ENCODE measurements at places on chromosomes 16 and 17.

- DNase-seq: no peak
These were observed 58.6 kb upstream of the NUDT7 start for GRCh38 chr16:77663711-77664110.

DNA sequence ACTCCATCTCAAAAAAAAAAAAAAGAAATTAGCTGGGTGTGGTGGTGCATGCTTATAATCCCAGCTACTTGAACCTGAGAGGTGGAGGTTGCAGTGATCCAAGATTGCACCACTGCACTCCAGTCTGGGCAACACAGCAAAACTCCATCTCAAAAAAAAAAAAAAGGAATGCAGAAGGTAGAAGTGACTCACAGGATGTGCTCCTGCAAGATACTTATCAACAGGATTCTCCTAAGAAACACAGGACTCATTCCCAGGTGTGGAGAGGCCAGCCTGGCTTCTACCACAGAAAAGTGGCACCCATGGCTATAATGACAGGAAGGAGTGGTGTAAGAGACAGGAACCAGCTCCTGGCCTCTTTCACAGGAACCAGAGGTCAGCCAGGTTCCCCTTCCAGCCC lies 13.8 kb downstream of the ELMO3 start:
- DNase-seq: peak; percentile 88

- DNase-seq: no peak
These were observed 73.7 kb upstream of the MED9 start for GRCh38 chr17:17403065-17403464.

DNA sequence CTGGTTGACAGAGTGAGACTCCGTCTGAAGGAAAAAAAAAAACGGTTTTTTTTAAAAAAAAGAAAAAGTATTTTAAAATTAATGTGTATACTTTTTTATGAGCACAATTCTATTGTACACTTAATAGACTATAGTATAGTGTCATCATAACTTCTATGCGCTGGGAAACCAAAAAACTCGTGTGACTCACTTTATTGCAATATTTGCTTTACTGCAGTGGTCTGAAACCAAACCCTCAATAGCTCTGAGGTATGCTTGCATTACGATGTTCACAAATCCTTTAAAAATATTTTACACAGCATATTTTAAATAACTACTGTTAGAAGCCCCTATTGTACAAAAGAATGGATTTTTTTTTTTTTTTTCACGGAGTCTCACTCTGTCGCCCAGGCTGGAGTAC lies 12.4 kb upstream of the MAP2K6 start:
- no peak for DNase-seq

- DNase-seq: no peak
These were observed 656.1 kb upstream of the SOX9 start for GRCh38 chr17:71464751-71465150.

GRCh38 chr16:69858191-69859104 lies 92.7 kb upstream of the CLEC18A start:
- no peak for DNase-seq

- no peak for DNase-seq
These were observed 38.4 kb downstream of the ABAT start for GRCh38 chr16:8712589-8713361.

DNA sequence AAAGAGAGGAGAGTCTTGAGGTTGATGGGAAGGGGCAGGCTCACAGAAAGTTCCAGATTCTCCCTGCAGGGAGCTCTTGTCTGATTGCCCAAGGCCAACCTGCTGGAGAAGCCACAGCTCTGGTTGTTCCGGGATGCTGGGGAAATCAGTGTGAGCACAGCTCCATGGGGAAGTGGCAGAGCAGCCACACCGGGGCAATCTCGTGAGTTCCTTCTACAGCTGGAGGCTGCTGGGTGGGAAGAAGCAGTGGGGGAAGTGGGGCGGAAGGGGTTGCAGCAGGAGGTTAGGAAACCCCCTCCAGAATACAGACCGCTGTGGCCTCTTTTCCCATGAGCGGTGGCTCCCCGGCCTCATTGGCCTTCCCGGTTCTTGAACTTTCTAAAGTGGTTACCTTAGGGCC lies 34.0 kb downstream of the KIAA0513 start:
- DNase-seq: no peak

GRCh38 chr17:22694362-22695227 lies 1002.3 kb downstream of the KCNJ18 start:
- DNase-seq: no peak

DNA sequence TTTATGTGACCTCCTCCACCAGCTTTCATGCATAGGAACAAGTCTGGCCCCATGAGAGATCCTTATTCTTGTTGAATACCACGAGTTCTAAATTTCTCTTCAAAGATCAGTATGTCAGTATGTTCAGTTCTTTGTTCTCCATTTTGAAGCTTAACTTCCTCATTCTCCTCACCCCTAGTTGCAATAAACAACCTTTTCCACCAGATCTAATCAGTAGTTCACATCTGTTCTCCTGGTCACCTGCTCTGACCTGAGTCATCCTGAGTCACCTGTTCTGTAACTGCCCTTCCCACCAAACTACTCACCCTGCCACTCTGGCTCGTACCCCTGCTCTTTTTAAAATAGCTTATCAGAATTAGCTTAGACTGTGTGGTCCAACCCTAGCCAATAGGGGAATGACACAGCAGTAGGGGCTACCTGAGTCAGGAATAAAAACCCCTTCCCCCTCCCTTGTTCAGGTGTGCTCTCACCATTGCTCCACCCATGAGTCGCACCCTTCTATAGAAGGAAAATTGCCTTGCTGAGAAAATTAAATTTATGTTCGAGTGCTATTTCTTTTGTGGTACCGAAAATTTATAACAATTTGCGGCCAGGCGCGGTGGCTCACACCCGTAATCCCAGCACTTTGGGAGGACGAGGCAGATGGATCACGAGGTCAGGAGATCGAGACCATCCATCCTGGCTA lies 94.6 kb downstream of the EMP2 start:
- peak; percentile 32 for DNase-seq

DNA sequence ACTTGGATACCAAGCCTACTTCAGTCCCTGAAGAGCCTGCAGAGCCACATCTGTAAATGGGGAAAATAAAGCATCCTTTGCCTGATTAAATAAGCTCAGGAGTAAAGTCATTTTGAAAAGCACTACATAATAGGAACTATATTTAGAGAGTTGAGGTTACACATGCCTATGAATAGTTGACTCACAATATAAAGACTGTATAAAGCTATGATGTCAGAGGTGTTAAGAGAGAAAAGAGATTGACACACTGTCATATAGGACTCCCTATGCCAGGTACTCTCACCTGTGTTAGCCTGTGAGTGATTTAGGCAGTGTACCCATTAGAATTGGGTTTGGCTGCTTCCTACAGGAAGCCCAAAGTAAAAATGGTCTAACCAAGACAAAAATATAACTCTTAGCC lies 87.7 kb upstream of the CRHR1 start:
- no peak for DNase-seq
